ENCODE measurements at places on chromosomes 12 and 14.

DNA sequence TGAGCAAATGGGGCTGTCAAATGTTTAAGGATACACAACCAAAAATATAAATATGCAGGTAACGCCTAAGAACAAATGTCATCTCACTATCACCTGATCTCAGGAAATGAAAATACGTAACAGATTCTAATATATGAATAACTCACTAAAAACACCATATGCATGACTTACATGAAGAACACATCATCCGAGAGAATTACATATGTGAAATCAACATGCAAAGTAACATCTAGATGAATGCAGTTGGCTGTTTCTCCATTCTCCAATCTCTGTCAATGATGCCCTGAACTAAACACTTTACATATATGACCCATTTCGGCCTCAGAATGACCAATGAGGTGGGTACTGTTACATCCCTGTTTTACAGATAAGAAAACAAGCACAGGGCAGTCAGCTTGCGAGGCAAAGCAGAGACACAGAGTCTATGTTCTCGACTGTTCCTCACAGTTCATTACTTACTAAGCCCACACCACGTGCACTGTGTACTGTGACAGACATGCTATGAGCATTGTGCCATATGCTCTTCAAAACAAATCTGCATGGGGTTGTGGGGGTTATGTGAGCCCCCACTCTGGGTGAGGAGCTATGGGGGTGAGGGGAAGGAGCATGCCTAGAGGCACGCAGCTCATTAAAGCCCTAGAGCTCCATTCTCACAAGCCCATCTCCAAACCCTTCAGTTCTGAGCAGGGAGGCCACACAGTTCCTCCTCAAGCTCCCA, 42.6 kb downstream of the ZFYVE21 start:
- DNase-seq = no peak

DNA sequence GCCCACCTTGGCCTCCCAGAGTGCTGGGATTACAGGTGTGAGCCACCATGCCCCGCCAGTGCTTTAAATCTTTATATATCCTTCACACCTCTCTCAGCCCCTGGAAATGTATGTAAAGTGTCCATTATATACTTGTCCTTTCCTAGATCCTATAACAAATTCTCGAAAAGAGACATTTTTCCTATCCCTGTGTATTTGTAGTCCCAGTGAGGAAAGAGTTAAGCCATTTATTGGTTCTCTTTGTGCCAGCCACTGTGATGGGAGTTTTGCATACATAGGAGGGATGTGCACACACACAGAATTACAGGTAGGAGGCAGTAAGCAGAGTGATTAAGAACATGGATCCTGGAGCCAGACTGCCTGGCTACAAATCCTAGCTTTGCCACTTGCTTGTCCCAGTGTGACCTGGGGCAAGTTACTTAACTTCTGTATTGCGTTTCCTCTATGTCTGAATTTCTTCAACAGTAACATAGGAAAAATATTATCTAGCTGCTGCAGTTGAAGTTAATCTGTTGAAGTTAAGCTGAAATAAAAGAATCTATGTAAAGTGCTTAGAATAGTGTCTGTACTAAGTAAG, 2.1 kb upstream of the RABGGTA start:
- DNase-seq = no peak

GRCh38 chr14:23910101-23910875, 43.3 kb upstream of the DHRS4 start:
- peak; percentile 83 for DNase-seq

DNA sequence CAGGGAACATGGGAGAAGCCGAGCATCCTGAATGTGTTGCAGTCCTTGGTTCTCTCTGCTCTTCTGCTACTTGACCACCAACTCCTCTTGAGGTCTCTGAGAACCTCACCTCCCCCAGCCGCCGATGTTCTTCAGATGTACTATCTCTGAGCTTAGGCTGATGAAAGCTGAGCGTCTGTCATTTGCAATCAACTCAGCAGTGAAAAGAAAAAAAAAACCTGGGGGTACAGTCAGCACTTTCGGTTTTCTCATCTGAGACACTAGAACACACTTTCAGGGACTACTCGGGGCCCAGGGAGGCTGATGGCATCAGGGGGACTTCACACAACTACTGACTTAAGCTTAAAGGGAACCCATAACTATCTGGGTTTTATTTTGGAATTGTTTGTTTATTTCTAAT, 9.6 kb upstream of the FLVCR2 start:
- no peak for DNase-seq

- no peak for DNase-seq
Observed at GRCh38 chr12:26334621-26335124, 139.3 kb downstream of the SSPN start.

- DNase-seq = no peak
Observed at GRCh38 chr14:89343356-89343755, 73.7 kb downstream of the FOXN3 start.

- DNase-seq = no peak
Observed at GRCh38 chr14:35418093-35418492, 13.5 kb upstream of the NFKBIA start.

GRCh38 chr12:95830335-95831089, 28.2 kb upstream of the SNRPF start:
- DNase-seq = no peak

All from RWPE1 (cell line).